ENCODE measurements at places on chromosomes 6 and 20.

DNA sequence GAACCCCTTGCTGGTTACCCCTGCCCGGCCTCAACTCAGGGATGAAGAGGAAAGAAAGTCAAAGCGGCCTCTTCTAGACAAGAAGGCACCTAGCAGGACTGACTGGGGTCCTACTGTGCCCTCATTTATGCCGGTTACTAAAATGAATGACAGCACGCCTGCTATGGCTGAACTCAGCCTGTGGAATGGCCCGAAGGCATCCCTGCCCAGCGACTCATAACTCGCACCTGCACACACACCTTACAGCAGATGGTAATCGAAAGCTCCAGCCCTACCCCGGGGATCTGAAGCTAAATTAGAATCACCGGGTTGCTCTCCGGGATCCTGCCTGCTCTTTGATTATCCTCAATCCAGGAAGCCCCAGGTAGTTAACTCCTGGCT is 747 bp upstream of the TXNDC5 start:
- DNase-seq, result no peak

DNA sequence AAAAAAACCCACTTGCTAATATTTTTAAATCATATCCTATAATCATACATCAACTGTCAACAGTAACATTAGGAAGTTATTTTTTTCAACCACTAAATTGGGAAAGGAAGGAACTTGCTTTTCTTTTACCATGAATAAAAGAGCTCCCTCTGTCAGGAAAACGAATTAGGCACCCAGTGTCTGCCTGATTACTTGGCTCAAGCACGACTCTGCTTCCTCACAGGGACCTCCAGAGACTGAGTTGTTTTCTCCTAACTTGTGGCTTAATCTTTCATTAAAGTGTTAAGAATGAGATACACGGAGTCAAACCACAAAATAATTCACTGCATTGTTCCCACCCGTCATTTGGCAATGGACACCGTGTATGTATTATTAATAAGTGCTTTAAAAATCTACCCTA is 1405.1 kb upstream of the EYS start:
- no peak for DNase-seq

DNA sequence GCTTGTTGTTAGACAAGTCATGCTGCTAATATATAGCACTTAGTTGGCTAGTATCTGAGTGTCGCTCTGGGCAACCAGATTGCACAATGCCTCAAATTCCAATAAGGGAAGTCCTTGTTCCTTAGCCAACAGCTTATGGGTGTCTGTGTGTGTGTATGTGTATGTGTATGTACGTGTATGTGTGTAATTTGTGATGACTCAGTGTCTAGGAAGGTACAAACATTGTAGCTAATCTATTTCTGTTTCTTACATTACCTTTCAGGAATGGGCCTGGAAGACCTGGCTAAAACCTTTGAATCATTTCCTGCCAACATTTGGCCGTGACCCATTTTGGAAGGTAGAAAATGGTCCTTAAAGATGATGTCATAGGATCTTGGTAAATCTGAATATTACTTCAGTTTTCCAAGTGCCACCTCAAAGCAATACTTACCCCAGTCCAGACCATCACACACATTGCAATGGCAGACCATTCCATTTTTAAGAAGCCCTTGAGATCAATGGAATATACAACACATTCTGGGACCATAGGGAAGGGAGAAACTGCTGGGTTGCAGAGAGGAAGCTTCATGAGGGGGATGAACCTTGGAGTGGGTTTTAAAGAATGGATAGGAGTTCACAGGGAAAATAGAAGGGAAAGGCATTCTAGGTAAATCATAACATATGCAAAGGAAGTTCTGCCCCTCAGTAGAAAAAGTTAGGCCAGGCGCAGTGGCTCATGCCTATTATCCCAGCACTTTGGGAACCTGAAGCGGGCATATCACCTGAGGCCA is 25.1 kb downstream of the NEDD9 start:
- DNase-seq, result no peak

DNA sequence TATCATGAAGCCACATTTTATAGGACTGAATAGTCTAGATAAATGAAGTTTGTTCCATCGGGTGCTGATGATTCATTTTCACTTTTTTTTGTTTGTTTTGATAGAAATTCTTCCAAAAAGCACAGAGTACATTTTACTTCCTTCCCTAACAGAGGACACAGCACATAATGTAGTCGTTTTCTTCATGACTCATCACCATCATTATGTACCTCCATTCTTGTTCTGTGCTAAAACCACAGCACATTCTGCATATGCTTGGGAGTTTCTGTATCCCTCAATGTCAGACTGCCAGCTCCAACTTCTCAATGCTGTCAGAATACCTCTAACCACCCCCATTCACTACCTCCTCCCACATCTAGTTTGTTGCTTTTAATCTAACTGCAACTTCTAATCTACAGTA is 1004.9 kb upstream of the ADGRB3 start:
- DNase-seq, result no peak

GRCh38 chr6:106114492-106114891 is 28.4 kb downstream of the PRDM1 start:
- no peak for DNase-seq

DNA sequence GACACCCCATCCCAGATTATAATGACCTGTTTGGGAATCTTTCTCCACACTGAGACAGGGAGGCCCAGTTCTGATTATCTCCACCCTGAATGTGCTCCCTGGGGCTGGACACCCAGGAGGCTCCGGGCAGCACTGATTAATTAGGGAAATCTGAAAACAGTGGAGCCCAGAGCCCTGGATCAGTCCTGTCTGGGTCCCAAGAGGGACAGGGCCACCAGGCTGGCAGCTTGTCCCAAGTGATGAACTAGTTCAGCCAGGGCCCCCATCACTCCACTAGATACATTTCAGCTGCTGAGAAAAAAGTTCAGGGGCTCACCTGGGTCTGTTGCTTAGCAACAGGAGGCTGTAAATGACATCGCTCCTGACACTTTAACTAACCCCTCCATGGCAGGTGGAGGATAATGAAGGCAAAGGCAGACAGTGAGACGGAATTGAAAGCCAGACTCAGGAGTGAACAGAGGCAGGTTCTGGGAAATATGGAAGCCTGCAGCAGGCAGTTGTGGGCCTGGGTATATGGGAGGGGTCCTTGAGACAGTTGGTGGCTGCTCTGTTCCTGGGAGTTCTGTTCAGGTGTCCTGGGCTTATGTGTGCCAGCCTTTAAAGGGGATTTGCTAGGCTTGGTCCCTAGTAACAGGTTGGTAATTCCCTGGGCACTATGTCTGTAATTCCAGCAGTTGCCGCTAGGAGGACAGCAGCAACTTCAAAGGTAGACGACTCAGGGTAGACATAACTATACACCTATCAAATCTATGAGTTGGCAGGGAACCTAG is 78.3 kb upstream of the CTNNBL1 start:
- peak; percentile 35 for DNase-seq

GRCh38 chr20:38714308-38714707 is 10.0 kb upstream of the SLC32A1 start:
- DNase-seq, result no peak

DNA sequence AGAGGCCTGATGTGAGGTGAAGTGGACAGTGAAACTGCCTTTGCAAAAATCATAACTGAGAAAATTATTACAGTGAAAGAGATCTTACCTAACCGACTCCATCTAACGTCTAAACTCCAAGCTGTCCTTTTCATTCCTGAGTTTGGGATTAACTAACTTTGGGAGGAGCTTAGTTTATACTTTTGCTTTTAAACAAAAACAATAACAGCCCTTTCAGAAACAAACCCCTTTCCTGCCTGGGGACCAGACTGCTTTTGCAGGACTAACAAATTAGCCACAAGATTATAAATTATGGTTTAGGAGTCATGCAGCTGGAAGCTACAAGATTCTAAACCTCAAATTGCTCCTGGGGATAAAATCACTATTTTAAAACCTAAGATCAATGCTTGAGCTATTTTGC is 38.6 kb upstream of the HFE start:
- no peak for DNase-seq

- no peak for DNase-seq
Observed at GRCh38 chr6:7922596-7922995, 12.0 kb upstream of the TXNDC5 start.

GRCh38 chr6:36033935-36034334 is 6.3 kb downstream of the MAPK14 start:
- DNase-seq, result no peak

DNA sequence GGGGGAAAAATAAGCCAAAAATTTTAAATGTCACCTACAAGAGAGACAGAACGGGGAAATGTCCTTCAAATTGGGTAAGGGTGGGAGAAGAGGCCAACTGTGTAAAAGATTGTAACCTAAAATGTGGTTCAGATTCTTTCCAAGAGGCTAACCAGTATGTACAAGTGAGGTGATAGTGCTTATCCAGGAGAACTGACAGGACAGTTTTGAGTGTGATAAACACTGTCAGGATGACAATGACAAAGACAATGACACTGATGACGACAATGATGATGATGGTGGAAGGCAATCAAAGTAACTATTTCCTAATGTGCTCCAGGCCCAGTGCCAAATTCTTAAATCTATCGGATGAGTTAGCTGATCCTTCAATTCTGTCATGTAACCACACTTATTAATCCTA is 57.3 kb downstream of the TASP1 start:
- DNase-seq, result no peak

GRCh38 chr6:77535172-77535571 is 71.9 kb upstream of the HTR1B start:
- DNase-seq, result no peak

DNA sequence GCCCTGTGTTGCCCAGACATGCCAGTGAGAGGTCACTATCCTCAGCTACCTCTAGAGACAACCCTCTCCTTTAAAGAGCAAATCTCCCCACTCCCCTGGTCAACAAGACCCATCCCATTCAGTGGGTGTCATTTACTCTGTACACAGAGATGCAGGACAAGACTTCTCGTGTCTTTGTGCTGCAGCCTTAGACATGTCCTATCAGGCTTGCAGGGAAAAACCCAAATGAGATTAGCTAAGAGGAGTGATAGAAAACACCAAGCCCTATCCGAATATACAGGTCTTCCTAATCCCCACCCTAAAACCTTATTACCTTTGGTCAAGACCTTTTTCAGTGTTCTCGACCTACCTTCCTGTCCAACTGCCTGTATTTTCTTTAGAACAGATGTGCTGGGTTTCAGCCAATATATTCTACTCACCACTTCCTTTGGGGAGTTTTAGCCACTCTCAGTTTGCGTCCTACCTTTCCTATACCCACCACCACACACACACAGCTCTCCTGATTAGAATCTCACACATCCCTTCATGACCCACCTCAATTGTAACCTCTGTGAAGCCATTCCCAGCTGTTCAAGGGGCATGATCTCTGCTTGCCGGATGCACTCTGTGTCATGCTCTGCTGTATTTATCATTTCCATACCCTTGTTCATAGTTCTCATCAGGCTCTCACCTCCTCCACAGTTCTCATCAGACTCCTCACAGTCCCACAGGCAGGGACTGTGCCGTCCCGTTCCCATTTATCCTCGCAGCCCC is 39.7 kb downstream of the TRAM2 start:
- DNase-seq, result no peak

DNA sequence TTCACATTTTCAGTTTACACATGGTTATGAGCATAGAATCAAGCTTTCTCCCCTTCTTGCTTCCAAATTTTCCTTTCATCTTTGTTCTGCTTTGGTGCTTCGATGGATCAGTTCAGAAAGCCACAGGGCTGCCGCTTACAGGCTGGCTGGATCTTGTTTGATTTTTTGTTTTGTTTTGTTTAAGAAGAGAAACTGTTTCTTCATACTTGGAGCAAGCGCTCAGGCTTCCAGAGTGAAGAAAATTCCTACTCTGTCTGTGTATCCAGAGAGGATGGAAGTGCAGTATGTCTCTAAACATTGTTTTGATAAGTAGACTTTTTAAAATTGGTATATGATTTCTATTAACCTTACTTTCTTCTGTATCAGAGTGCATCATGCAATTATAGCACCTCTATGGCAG is 66.9 kb downstream of the ARID1B start:
- no peak for DNase-seq

DNA sequence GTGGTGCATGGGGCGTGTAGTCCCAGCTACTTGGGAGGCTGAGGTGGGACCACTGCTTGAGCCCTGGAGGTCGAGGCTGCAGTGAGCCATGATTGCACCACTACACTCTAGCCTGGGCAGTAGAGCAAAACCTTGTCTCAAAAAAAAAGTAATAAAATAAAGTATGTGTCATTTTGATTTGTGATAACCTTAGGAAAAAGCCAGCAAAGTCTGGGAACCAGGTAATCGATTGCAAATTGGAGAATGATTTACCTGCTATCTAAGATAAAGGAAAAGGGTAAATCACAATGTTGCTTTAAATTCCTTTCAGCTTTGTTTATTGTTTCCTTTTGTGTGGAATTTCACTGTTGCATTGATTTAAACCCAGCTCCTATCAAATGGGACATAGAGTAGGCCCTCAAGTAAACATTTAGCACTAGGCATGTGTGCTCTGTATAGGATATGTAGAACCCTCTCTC is 59.0 kb downstream of the SGK1 start:
- no peak for DNase-seq
